ENCODE measurements at places on chromosomes 7 and 10.

DNA sequence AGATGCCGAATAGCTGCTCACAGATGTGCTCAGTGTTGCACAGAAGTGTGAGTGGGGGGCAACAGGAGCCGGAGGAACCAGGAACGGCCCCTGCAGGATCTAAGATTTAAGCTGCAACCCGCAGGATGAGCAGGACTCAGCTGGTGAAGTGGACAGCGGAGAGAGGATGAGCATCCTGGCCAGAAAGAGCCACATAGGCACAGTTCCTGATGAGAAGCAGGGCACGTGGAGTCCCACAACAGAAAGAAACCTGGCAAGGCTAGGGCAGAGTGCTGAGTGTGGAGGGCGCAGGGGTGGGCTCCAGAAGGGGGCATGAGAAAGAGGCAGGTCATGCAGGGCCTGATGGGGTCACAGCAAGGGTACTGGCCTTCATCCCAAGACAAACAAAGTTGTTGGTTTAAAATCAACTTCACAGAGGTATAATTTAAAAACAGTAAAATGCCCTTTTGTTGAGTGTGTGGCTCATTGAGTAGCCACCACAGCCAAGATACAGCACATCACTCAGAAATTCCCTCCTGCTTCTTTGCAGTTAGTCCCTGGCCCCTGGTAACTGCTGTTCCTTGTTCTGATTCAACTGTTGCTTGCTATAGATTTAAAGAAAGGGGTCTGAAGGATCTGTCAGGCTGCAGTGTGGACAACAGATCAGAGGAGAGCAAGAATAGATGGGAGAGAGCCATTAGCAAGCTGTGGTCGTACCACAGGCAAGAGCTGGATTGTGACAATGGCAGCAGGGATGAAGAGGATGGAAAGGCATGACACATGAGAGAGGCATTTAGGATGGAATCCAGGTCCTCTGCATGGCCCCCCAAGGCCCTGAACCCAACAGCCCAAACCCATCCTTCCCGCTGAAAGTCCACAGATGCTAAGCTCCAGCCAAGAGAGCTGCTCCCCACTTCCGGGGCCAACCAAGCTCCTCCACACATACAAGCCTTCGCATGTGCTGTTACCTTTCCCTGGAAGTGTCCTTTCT lies 53.1 kb upstream of the OSBPL3 start:
- DNase-seq: no peak

- no peak for DNase-seq
Observed at GRCh38 chr7:13920053-13920697, 69.3 kb downstream of the ETV1 start.

GRCh38 chr7:132755538-132756483 lies 179.5 kb upstream of the PLXNA4 start:
- DNase-seq: no peak

GRCh38 chr7:3028071-3028757 lies 15.5 kb downstream of the CARD11 start:
- peak; percentile 50 for DNase-seq

DNA sequence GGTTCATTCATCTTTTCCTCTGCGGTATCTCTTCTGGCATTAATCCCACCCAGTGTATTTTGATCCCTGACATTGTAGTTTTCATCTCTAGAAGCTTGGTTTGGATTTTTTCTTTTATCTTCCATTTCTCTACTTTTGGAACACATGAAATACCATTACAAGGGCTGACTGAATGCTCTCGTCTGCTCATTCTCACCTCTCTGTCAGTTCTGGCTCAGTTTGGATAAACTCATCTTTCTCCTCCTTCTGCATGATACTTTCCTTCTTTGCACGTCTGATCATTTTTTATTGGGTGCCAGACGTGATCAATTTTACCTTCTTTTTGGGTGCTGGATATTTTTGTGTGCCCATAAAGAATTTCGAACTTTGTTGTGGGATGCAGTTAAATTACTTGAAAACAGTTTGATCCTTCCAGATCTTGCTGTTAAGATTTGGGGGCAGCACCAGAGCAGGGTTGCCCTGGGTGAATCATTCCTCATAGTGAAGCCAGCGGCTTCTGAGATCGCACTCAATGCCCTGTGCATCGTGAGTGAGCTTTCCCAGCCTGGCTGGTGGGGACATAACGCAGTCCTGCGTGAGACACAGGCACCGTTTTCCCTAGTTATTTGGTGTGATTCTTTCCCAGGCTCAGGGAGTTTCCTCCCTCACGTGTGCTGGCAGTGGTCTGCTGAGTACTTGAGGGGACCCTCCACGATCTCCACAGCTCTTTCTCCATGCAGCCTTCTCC lies 53.8 kb downstream of the LHPP start:
- DNase-seq: no peak

DNA sequence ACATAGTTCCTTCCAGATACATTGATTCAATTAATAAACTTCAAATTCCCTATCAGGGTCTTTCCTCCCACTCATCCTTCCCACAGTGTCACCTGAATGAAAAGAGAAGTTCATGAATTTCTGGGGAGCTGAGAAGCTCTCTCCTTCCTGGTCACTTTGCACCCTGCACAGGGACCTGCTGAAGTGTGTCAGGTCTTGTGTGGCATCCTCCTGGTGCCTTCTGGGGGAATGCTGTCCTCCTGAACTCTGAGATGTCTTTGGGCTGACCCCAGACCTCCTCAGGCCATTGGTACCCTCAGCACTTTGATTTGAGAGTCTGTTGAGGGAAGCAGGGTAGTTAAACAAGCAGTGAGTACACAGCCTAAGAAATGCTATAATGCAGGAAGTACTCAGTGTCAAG lies 39.5 kb upstream of the ITGA8 start:
- no peak for DNase-seq

- no peak for DNase-seq
Observed at GRCh38 chr10:56012101-56012500, 349.0 kb downstream of the ZWINT start.

- no peak for DNase-seq
Observed at GRCh38 chr7:49892481-49892880, 119.0 kb downstream of the VWC2 start.

DNA sequence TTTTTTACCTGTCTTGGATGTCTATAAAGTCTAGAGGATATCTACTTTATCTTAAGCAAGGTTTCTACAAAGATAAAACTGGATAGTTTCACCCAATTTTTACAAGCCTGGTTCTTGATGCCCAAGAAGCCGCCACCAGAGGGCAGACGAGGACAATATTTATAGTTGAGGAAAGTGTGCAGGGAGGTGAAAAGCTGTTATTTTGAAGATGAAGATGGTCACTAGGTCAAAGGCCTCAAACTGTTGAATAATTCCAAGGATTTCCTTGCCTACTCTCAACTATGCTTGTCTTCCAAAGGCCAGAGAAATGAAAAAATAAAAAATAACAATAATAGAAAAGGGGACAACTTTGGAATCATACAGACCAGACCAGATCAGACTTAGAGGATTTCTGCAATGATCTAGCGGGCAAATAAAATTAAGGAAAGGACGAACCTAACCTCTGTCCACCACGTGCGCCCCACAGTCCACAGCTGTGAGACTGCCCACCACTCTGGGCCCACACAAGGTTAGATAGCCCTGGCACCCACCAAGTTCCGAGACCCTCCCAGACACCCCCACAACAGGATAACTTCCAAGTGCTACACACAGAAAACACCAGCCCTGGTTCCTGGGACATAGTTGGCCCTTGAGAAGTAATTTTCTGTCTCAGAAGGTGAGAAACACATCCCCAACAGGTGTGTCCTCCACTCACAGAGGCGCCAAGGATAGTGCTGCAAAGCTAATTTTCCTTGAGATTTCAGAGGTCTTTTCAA lies 2.8 kb downstream of the PKD1L1 start:
- DNase-seq: no peak

GRCh38 chr7:111638078-111638477 lies 75.8 kb upstream of the IMMP2L start:
- no peak for DNase-seq

DNA sequence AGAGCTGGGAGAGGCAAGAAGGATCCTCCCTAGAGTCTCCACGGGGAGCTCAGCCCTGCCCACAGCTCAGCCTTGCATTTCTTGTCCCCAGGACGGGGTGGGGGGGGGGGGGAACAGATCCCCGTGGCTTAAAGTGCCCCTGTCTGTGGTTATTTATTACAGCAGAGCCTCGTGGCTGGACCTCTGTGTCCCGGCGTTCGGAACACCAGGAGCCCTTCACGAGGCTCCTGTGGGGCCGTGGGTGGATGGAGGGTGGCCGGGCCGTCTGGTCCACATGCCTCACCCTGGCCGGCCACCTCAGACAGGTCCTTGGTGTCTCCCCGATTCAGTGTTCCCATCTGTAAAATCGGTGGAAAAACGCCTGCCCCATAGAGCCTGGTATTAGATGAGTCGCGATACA lies 37.9 kb downstream of the FAM20C start:
- DNase-seq: no peak

DNA sequence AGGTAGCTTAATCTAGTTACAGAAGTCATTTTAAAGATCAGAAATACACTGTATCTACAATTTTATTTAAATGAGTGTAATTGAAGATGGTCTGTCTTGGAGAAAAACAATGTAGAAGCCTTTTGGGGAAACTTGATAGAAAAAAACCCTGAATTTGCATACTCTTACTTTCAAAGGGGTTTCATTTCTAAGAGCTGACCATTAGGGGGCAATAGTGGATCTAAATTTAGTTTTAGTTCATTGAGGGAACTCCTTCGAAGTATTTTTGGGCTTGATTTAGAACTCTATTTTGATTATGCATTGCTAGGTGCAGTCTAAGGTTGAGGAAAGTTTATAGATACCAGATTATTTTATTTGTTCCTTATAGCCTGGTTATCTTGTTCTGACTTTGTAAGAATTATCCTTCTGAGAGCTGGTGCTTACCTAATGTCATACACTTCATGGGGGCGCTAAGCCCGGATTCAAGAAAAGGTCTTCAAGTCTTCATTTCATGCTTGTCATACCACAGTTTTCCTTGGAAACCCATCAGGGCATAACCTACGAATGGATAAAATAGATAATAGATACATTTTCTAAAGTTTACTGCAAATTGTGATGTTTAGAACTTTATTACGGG lies 69.1 kb upstream of the MXI1 start:
- no peak for DNase-seq

- DNase-seq: no peak
Observed at GRCh38 chr7:99731638-99732374, 3.2 kb downstream of the CYP3A7 start.

GRCh38 chr10:103800789-103801540 lies 54.4 kb downstream of the SH3PXD2A start:
- DNase-seq: no peak

GRCh38 chr10:131096031-131096430 lies 215.5 kb downstream of the TCERG1L start:
- no peak for DNase-seq

GRCh38 chr10:14571866-14572507 lies 202.7 kb downstream of the FAM107B start:
- DNase-seq: no peak

DNA sequence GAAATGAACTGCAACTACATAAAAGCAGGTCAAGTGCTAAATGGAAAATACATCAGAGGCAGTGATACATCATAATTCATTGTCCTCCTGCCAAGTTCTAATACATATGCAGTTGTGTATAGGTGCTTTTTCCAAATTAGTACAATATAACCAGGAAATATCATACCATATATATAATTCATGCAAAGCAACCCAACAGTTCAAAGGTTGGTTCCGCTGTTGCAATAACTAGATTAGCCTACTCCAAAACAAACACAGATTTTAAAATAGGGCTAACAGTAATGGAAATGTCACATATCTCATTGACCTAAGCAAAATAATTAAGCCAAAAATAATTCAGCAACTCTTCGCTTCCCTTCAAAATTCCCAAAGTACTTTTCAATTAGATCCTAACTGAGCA lies 88.9 kb upstream of the NEBL start:
- DNase-seq: no peak

DNA sequence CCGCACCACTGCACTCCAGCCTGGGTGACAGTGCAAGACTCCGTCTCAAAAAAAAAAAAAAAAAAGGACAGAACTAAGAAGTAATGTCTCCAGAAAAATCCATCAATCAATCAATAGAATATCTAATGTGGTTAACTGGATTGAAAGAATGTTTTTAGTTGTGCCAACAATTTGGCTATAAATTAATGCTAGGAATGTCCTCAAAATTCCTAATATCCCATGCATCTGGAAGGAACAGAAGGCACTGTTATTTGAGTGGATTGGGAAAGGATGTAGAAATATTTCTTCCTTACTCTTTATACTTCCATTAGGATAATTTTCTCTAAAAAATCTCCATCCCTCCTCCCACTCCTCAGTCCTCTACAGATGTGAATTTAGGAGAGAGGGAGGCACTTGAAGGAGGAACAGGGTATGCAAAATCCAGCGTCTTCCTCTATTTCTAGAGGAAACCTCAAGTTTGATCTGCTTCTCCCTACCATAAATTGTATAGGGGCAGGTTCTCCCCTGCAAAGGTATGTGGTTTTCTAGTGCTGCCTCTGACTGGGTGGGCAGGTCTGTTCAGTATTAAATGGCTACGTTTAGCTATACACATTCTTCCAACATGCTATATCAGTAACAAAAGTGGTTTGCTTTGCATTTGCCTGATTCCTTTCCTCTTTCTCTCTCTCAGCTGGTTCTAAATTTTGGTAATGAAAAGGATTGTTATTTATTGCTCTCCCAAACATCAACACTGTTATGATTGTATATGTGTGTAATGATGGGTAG lies 54.1 kb downstream of the RNLS start:
- no peak for DNase-seq

GRCh38 chr7:54782829-54783228 lies 23.8 kb upstream of the SEC61G start:
- DNase-seq: no peak

DNA sequence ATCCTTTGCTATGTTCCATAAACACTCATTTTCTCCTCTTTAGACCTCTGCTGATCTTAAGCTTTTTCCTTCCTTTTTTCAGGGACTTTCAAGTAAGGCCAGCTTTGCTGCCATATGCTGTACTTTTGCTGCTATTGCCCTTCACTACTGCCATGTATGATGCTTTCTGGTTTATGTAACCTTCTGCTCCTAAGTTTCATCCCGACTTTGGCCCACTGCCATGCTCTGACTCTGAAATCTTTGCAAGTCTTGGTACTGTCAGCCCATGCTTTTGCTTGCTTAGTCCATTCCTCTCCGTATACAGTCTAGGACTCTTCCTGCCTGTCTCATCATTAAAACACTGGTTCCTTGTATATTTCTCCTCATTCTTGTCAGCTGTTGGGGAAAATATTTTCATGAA lies 152.4 kb downstream of the RNF133 start:
- no peak for DNase-seq

GRCh38 chr7:114279901-114280300 lies 134.7 kb upstream of the FOXP2 start:
- DNase-seq: no peak

- DNase-seq: no peak
Observed at GRCh38 chr10:67036808-67037207, 111.0 kb downstream of the LRRTM3 start.

DNA sequence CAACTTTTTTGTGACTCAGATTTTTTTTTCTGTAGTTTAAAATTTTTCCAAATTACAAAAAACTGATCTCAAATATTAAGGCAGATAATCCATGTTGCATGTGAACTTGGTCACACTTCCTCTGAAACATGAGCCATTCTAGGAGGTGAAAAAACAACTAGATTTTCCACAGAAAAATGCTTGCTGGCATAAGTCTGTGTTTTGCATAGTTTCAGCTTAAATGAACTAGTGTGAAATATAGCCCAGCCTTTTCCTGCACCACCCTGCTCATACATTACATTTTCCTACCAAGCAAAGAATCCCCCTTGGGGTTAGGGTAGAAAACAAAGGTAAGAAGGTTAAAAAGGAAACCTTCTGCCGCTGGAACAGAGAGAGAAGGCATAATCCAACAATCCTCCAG lies 48.2 kb downstream of the SLC25A13 start:
- no peak for DNase-seq
